ENCODE measurements at places on chromosomes 13 and 19.

DNA sequence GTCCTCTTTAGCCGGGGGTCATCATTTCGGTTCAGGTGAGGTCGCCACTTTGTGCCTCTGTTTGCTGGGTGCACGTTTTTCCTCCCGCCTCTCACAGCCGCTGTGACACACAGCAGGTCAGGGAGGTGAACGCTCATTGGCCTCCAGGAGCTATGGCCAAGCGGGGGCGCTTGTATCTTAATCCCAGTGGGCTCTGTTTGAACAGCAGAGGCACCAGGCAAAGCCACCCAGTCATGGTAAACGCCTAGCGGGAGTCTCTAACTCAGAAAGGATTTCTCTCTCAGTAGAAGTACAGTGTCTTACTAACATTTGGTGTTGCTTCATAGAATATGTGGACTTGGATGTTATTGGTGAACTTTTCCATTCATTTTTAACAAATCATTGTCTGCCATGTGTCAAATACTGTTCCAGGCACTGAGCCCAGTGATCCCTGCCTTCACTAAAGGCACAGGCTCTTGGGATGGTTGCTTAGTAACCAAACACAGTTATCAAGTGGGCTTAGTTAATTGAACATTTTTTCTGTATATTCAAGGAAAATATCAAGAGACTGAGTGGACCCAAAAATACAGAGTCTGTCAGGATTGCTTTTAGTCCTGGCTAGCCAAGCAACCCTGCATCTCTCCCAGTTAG lies 186.7 kb downstream of the STK24 start:
- DNase-seq: no peak

DNA sequence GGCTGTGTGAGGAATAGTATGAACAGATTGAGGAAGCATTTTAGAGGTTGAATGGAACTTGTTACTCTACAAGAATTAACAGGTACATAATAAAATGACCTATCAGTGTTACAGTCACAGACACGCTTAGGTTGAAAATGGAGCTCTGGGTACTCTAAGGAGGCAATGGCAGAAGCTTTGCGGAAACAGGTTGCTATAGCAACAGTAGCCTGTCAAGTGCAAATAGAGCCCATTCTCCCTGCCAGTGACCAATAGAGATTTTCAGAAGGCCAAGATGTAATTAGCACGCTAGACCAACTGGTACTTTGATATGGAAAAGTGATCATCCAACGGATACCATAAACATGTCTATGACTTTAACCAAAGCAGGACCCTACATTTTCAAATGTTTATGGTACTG lies 148.5 kb upstream of the FREM2 start:
- DNase-seq: peak; percentile 1

DNA sequence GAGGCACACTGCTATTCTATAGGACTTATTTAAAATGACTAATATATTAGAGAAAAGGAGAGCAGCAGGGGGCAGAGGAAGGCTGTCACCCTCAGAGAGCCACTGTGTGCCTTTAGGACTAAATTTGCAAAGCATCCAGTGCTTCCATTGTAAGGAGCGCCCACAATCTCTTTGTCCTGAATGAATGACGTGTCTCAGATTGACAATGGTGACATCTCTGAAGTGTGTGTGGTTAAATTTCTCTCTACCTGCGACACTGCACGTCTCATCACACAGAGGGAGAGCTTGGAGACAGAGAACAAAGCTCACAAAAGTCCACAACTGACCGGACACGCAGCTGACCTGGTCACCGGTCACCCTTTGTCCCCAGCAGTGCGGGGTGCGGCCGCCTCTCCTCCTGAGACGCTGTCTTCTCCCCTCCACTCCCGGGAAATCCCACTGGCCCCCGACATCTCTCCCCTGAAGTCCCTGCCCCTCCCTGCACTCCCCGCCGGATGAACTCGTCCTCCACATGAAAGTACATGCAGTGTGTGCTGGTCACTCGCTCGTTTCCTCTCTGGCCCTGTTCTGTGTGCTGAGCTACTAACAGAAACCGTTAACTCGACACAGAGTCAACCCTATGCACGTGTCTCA lies 107.2 kb downstream of the RAB20 start:
- DNase-seq: no peak

GRCh38 chr13:90015565-90016507 lies 1331.7 kb upstream of the MIR17HG start:
- no peak for DNase-seq

GRCh38 chr13:60268203-60268555 lies 104.5 kb upstream of the DIAPH3 start:
- no peak for DNase-seq

DNA sequence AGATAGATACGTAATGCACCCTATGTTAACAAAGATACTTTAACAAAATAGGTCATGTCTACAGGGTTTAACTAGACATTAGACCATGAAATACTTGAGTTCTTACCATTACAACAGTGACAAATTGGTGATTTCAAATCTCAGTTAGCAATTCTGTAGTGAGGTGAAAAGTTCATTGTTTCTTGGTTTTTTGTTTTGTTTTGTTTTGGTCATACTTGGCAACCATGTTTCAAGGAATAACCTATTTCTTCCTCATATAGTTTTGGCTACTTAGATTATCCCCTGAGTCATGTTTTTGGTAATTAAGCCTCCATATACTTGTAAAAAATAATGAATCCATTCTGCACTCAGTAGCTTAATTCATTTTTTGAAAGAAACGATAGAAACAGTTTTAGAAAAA lies 1200.4 kb downstream of the DIAPH3 start:
- DNase-seq: no peak

DNA sequence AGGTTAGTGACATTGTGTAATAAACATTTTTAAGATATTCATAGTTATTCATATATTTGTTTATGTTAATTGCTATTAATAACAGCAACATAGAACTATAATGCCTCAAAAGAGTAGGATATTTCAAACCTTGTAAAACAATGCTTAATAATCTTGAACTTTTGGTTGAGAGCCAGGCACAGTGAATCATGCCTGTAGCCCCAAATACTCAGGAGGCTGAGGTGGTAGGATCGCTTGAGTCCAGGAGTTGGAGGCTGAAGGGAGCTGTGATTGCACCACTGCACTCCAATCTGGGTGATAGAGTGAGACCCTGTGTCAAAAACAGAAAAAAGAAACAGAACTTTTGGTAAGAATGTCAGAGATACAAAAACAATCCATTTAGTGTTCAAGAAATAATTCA lies 213.9 kb upstream of the SLITRK1 start:
- DNase-seq: no peak

GRCh38 chr13:43924549-43925245 lies 45.0 kb downstream of the LACC1 start:
- DNase-seq: no peak

- DNase-seq: no peak
Measured at GRCh38 chr19:6443986-6444385, 10.4 kb upstream of the SLC25A41 start.

DNA sequence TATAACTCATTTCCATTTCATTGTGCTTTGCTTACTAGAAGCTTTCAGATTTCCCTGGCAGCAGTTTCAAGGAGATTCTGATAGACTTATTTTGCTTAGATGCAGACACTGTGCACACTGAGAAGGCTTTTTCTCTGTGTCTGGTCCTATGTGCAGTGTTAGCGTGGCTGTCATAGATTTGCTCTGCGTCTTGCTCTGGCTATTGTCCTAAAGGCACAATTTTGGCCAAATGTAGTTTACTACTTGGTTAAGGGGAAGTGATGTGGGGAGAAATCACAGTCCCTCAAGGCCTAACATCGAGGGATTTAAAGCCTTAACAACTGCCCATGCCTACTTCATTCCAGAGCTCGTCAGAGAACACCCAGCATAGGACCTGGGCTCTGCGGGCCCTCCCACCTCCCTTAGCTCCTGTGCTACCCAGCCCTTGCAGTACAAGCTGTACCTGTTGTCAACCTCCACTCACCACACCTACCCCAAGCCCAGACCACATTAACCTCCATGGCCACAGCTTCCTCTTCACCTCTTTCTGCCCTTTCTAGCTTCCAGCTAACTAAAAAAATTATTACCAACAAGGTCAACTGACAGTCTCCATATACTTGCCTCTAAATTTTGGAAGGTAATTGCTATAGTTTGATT lies 38.9 kb upstream of the KATNAL1 start:
- DNase-seq: no peak

DNA sequence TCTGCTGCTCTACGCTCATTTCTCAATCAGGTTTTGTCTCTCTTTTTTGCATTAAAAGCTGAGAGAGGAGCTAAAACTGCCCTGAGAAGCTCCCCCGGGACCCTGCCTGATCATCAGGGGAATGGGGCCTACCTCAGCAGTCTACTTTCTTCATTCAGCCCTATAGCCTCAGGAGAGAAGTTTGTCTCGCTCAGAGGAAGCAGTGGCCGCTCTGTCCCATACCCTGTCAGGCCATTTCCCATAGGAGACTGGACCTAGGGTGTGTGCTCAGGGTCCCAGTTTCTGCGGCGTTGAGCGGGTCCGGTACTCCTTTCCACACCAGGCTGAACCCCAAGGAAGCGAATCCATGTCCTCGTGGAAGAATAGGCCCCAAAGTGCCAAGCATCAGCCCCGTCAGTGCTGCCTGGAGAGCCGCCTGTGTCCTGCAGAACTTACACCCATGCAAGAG lies 21.7 kb downstream of the UBE2L5 start:
- DNase-seq: no peak

DNA sequence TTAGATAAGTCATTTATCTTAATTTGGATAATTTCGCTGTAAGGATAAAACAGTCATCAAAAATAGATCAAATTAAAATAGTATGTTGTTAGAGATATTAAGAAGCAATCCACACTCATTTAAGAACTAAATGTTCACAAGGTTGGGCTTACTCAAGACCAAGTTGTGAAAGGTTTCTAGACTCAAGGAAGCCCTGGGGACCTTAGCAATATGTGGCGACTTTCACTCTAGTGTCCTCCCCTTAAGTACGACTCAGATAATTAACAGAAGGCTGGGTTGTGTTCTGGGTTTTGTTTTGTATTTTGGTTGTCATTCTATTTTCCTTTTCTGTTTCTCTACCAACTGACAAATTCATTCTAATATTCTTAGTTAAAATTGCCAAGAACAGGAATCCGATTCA lies 1008.0 kb downstream of the PCDH9 start:
- no peak for DNase-seq

DNA sequence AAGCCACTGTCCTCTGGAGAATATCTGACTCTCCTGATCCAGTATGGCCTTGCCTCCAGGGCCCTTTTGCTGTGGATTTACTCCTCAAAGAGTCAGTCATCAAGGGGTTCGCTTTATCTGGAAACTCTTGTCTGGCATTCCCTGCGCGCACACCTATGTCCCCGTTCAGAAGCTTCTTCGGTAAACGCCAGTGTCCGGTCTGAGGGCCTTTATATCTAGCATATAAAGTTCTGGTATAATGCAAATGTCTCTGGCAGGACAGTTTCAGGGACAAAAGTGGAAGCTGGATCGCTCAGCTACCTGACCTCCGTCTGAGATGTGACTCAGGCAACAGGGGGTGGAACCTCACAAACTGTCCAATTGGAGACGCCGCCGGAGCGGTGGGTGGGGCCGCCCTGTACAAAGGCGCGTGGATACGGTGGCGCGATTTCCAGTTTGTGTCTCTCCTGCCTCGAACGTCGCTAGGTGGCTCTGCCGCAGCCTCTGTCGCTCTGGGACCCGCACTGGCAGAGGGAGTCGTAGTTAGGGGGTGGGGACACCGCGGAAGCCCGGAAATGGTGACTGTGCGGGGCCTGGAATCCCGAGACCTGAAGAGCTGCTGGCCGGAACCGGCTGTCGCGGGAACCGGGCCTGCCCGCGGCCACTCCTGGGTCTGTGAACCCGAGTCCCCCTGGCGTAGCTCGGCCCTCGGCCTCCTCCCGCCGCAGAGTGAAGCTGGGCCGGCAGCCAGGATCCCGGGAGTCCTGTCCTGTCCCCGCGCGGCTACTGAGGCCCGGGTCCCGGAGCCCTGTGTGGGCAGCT lies 10.6 kb upstream of the ZNF709 start:
- DNase-seq: peak; percentile 80

DNA sequence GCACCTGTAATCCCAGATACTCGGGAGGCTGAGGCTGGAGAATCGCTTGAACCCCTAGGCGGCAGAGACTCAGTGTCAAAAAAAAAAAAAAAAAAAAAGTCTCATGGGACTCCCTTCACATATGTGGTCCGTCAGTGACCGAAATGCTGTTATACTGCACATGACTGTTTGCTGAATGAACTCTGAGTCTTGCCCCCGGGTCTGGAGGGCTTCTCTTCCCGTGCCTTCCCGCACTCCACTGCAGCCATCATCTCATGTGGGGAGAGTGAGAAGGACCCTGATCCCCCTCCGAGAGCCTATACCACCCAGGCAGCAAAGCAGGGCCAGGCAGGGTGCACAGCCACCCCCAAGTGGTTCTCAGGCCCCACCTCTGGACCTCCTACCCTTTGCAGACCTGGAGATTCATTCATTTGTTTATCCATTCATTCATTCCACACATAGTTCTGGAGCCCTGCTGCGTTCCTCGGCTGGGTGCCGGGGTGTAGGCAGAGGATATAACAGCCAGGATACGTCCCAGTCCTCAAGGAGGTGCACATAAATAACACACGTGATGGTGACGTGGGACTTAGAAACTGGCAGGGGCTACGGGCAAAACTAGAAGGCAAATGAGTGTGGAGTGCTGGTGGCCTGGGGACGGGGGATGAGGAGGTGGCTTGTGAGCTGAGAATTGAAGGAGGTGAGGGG lies 14.2 kb downstream of the NDUFA11 start:
- DNase-seq: no peak

GRCh38 chr13:39895254-39895653 lies 239.8 kb downstream of the COG6 start:
- no peak for DNase-seq

- DNase-seq: peak; percentile 3
Measured at GRCh38 chr19:22545751-22546150, 88.4 kb upstream of the ZNF492 start.

GRCh38 chr19:14061081-14061749 lies 661 bp downstream of the PALM3 start:
- no peak for DNase-seq

DNA sequence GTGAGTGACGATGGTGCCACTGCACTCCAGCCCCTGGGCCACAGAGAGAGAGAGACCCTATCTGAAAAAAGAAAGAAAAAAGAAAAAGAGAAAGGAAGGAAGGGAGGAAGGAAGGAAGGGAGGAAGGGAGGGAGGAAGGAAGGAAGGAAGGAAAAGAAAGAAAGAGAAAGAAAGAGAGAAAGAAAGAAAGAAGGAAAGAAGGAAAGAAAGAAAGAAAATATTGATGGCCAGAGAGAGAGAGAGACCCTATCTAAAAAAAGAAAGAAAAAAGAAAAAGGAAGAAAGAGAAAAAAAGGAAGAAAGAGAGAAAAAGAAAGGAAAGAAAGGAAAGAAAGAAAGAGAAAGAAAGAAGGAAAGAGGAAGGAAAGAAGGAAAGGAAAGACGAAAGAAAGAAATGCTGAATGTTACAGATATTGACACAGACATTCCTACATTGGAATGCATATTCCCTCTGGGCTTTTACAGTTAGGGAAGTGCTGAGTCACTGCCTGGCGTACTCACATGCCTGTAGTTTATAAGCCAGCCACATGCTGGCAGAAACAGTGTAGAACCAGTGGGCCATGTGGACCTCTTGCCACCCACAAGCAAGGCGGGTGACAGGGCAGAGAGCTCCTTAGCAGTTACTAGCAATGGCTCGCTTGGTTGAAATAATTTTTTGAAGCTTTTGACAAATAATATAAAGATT lies 34.6 kb upstream of the SLC46A3 start:
- no peak for DNase-seq

GRCh38 chr13:46232281-46232680 lies 20.6 kb downstream of the LRRC63 start:
- no peak for DNase-seq

GRCh38 chr13:98110749-98111148 lies 32.1 kb upstream of the FARP1 start:
- DNase-seq: no peak

GRCh38 chr13:113083402-113084061 lies 22.1 kb upstream of the F7 start:
- DNase-seq: peak; percentile 57

- DNase-seq: no peak
Measured at GRCh38 chr13:113483504-113484293, 6.8 kb downstream of the DCUN1D2 start.

Data from NCI-H2029 treated with DMSO at 0.1 percent for 48 hours (cell line).